ENCODE measurements at places on chromosomes 3 and 15.
A peak's percentile ranks its signal among the peaks of the same experiment; 100 is the strongest.

DNA sequence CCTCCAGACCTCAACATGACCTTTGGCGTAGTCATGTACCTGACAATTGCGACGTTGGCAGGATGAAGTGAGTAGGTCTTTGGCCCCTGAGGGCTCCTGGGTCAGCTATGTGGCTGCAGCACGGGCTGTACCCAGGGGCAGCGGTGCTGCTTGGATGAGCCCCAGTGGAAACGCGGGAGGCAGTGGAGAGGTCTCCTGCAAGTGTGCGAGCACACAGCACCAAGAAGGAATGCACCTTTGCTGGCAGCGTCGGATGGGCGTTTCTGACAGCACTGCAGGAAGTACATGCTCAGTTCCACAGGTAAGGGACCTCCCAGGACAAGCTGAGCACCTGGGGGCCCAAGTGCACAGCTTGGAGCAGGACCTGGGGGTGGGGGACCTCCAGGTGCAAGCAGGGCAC, 67.4 kb upstream of the UNC13C start:
- no peak for DNase-seq

- no peak for DNase-seq
Observed at GRCh38 chr3:50354850-50355249, 4.2 kb downstream of the CYB561D2 start.

DNA sequence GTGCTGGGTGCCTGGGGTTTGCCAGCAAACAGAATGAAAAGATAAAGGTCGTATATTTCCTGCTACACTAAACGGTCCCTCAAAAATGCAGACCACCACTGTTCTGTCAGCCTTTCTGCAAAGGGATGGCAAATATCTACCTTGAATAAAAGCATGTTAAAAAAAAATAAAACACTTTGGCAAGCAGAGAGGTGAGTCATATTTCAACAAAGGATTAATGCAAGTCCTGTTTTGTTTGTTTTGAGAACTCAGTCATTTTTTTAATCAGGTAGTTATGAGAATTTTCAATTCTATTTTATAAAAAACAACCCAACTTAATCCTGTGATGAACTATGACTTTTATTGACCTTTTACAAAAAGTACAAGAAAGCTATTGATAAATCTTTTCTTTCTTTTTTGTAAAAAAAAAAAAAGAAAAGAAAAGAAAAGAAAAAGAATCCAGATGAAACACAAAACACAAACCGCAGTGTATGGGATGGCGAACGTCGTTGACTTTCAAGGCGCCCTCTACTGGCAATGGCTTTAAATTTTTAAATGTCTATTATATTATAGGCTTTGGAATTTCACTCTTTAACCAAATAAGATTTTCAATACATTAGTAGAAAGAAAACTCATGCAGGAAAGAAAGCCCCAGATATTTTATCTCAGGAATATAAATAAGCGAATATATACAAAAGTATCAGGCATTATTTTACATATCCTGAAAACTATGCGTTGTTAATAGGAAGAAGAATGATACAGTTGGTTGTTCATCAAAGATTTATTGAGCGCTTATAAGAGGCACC, 87.8 kb downstream of the NCEH1 start:
- peak; percentile 45 for DNase-seq

DNA sequence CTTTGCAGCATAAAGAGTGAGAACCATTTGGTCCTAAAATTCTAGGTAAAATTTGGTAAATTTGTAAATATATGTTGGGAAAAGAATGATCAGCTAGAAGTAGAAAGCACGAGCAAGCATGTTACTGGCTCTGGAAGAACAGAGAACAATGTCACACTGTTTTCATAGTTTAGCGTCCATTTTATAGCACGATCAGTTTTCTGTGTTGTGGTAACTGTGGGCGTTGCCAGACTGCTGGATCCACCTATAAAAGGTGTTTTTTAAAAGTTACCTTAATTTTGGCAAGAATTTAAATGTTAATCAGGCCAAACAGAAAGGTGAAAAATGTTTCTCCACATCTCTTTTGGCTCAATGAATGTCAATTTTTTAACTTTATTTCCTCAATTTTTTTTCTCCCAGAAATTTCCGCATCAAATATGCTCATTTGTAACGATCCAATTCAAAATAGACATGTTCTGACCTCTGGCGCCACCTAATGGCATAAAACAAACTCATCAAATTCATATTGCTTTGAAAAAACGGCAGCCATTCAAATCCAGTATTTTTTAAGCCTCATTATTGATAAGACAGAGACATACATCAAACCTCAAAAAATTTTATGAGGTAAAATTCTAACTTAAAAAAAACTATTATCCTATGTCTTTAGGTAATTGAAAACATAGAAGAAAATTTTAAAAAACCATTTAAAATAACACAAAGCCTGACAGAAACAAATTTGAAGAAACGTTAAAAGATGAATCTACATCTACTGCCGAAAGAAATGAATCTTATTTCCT, 5.5 kb upstream of the GP5 start:
- peak; percentile 64 for DNase-seq

Measured in hindlimb muscle (tissue), 1 donor.